ENCODE measurements at places on chromosomes 11 and 22. TPM values are rescaled to one million over a fixed set of nuclear protein-coding genes. Genes with fewer than 3 reads are reported as not detected.
A peak's percentile ranks its signal among the peaks of the same experiment; 100 is the strongest.

GRCh38 chr11:20355221-20356219, 8.0 kb upstream of the HTATIP2 start:
- peak; percentile 59 for DNase-seq
- peaks cover 9% of the 10 kb centered on the region for H3K27me3 ChIP-seq
- peaks cover 9% of the 10 kb centered on the region for H3K4me1 ChIP-seq
- peaks cover 4% of the 10 kb centered on the region for H3K36me3 ChIP-seq
- H3K27ac ChIP-seq = no peak overlapping the region
- H3K4me3 ChIP-seq = no peak overlapping the region

The MRGPRE gene
- not detected for total RNA-seq

- DNase-seq = no peak
- H3K27ac ChIP-seq = no peak overlapping the region
- H3K36me3 ChIP-seq = no peaks in the 10 kb centered on the region
- no peak overlapping the region for H3K4me3 ChIP-seq
- H3K27me3 ChIP-seq = no peaks in the 10 kb centered on the region
Observed at GRCh38 chr11:134499990-134500389, 87.9 kb upstream of the B3GAT1 start.

The MS4A12 gene
- not detected for total RNA-seq

DNA sequence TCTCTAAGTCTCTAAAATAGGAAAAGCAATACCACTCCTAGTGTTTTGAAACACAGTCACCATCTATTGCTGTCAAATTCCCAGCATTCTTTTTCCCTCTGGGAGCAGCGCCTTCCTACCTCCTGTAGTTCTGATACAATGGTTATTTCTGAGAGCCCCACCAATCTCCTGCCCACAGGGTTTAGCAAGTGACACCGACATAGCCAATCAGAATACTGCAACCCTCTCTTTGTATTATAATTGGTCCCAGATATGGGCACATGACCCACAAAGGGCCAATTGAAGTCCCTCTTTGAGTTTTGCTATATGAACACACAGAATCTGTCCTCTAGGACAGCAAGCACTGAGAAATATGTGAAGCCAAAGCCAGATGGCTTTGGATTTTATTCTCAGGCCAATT, 16.9 kb upstream of the ARHGAP42 start:
- H3K27me3 ChIP-seq = no peaks in the 10 kb centered on the region
- H3K36me3 ChIP-seq = no peaks in the 10 kb centered on the region
- no peak for DNase-seq
- no peak overlapping the region for H3K4me3 ChIP-seq

The PLEKHB1 gene
- total RNA-seq = 10.0 TPM

DNA sequence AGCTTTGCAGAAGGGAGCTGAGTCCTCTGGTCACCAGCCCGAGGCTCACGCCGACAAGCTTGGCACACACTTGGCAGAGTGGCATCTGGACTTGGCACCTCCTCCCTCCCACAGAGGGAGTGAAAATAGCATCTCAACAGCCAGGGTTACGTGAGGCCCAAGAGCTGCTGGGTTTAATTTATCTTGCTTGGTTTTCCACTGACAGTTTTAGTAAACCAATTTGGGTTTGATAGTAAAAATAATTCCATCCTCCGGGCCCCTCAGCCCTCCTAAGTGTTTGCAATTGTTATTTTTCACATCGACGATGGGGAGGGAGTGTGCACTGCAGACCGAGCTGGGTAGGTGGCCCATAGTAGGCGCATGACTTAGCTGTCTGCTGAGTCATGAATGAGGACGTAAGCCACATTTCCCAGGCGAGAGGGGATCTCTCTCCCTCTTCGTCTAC, 107.6 kb upstream of the ASPHD2 start:
- no peak overlapping the region for H3K27ac ChIP-seq
- H3K4me3 ChIP-seq = no peak overlapping the region
- H3K36me3 ChIP-seq = no peaks in the 10 kb centered on the region

DNA sequence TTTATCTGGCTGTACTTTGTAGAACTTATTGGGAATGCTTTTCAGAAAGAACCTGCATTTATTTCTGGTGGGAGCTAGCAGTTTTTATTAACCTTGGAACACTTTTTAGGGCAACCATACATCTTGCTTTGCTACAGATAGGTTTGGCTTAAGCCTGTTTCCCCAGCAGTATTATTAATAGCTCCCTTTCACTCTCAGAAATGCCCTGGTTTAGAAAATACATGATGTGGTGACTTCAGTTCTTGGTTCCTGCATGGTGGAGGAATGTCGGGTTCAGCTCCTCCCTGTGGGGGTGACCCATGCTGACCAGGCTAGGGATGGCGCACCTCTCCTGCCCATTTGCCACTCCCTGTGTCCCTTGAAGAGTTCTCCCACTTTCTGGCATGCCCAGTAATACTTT, 28.2 kb downstream of the ZBED4 start:
- H3K4me1 ChIP-seq = peaks cover 21% of the 10 kb centered on the region
- H3K4me3 ChIP-seq = no peak overlapping the region
- no peak for DNase-seq
- no peak overlapping the region for H3K27ac ChIP-seq

GRCh38 chr11:91261513-91261912, 963.1 kb upstream of the FAT3 start:
- H3K36me3 ChIP-seq = no peaks in the 10 kb centered on the region
- no peaks in the 10 kb centered on the region for H3K4me1 ChIP-seq
- DNase-seq = no peak
- no peaks in the 10 kb centered on the region for H3K27me3 ChIP-seq
- H3K27ac ChIP-seq = no peak overlapping the region
- H3K4me3 ChIP-seq = no peak overlapping the region

DNA sequence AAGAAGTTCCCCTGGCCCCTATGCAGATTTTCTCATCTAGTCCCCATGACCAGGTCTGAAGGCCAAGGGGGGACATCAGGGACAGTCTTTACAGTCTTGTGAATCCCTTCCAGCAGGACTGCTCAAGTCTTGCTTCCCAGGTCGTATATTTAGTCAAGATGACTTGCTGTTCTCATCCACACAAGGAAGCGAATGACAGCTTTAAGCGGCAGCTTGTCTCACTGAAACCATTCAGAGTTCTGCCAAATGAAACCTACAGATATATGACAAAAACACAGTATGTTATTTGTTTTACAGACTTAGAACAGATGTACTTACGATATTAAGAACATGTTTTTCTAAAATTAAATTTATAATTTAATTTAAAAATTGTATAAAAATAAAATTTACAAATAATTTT, 5.6 kb downstream of the VWA5A start:
- no peak for DNase-seq
- H3K4me1 ChIP-seq = peaks cover 5% of the 10 kb centered on the region
- no peaks in the 10 kb centered on the region for H3K27me3 ChIP-seq
- H3K36me3 ChIP-seq = peaks cover 4% of the 10 kb centered on the region
- H3K4me3 ChIP-seq = no peak overlapping the region

- H3K36me3 ChIP-seq = no peaks in the 10 kb centered on the region
- no peak overlapping the region for H3K4me3 ChIP-seq
- no peak for DNase-seq
- H3K4me1 ChIP-seq = no peaks in the 10 kb centered on the region
- no peaks in the 10 kb centered on the region for H3K27me3 ChIP-seq
- no peak overlapping the region for H3K27ac ChIP-seq
Observed at GRCh38 chr11:50267851-50268250, 235.2 kb downstream of the OR4C45 start.

DNA sequence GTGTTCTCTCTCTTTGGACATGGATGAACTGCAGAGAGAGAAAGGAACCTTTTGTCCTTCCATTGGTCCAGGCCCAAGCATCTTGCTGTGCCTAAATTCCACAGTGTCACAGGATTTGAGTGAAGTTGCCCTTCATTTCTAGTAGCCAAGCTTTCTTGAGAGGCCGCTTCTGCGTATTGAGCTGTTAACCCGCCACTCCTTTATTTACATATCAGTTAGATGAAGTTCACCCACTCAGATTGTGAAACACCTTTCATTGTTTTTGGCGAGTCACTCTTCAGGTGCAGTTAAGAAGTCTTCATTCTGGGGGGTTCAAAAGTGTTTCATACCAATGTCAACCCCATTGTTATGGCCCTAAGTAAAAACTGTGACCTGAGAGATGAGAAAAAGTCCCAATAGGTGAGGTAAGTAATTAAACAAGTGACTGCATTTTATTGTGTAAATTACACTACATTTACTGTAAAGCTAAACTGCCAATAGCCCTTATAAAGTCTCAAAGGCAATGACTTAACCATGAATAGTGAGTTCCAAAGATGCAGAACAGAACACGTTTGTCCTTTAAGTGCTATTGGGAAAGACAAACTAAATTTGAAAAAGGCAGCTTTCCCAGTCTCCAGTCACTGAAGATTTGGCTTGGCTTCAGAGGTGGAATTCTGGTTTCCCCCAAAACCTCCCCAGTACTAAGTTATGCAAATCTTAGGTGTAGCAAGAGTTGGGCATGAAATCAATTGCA, 61.0 kb downstream of the APIP start:
- no peak overlapping the region for H3K4me3 ChIP-seq
- no peaks in the 10 kb centered on the region for H3K36me3 ChIP-seq
- H3K4me1 ChIP-seq = no peaks in the 10 kb centered on the region
- H3K27ac ChIP-seq = no peak overlapping the region

The TBX10 gene
- not detected for total RNA-seq

- H3K27me3 ChIP-seq = peaks cover 87% of the 10 kb centered on the region
- H3K36me3 ChIP-seq = no peaks in the 10 kb centered on the region
- peaks cover 24% of the 10 kb centered on the region for H3K4me1 ChIP-seq
- H3K27ac ChIP-seq = no peak overlapping the region
- no peak for DNase-seq
Observed at GRCh38 chr11:124870430-124870829, 5.2 kb downstream of the ROBO3 start.

- H3K4me3 ChIP-seq = no peak overlapping the region
- H3K27me3 ChIP-seq = no peaks in the 10 kb centered on the region
- peaks cover 18% of the 10 kb centered on the region for H3K4me1 ChIP-seq
- no peaks in the 10 kb centered on the region for H3K36me3 ChIP-seq
Observed at GRCh38 chr11:64970731-64971151, 1.2 kb downstream of the MAJIN start.

DNA sequence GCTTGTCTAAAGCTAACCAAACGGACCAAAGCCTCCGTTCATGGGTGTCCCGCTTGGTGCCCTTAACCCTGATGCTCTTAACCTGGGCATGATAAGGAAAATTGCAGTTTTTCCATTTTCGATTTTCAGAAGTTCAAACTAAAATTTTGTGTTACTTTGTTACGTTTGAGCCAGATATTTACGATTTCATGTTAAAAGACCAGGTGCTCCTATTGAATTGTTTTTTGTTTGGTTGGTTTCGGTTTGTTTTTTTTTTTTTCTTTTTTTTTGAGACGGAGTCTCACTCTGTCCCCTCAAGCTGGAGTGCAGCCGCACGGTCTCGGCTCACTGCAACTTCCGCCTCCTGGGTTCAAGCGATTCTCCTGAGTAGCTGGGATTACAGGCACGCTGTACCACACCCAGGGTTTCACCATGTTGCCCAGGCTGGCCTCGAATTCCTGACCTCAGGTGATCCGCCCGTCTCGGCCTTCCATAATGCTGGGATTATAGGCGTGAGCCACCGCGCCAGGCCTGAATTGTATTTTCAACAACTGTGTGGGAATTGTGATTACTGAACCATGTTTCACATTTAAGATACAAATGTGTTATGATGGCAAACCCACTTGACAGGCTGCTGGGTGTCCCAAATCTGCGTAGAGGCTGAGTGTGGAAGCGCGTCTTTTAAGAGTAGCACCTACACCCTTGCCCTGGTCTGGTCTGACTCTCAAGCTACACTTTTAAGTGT, 864 bp upstream of the USP28 start:
- peak overlapping the region; percentile 97 for H3K27ac ChIP-seq
- H3K4me3 ChIP-seq = peak overlapping the region; percentile 97
- no peaks in the 10 kb centered on the region for H3K27me3 ChIP-seq
- peaks cover 48% of the 10 kb centered on the region for H3K4me1 ChIP-seq
- no peak for DNase-seq
- peaks cover 28% of the 10 kb centered on the region for H3K36me3 ChIP-seq

GRCh38 chr11:33808228-33808828, 34.0 kb upstream of the FBXO3 start:
- no peaks in the 10 kb centered on the region for H3K4me1 ChIP-seq
- no peak overlapping the region for H3K27ac ChIP-seq
- H3K36me3 ChIP-seq = no peaks in the 10 kb centered on the region
- no peak overlapping the region for H3K4me3 ChIP-seq
- DNase-seq = peak; percentile 87

The TBX1 gene
- 1.2 TPM for total RNA-seq

- H3K4me1 ChIP-seq = peaks cover 22% of the 10 kb centered on the region
- H3K4me3 ChIP-seq = no peak overlapping the region
- H3K36me3 ChIP-seq = no peaks in the 10 kb centered on the region
- H3K27me3 ChIP-seq = peaks cover 26% of the 10 kb centered on the region
- H3K27ac ChIP-seq = no peak overlapping the region
Observed at GRCh38 chr11:45094958-45095690, 51.3 kb upstream of the PRDM11 start.

DNA sequence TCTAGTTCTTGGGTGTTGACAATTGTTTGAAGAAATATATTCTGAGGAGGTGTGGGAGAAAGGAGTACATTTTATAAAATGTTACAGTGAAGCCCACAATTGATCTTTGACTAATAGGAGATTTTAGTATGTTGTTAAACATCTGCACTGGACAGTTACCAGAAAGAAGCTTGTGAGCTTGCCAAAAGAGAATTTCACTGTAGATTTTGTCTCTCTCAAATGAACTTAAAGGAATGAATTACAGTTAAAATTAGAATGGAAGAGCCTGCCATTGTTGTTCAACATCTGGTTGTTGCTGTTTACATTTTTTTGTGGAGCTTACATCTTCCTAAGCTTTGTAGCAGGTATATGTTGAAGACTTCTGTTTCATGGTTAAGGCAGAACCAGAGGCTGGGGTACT, 620.5 kb upstream of the CCDC179 start:
- H3K4me3 ChIP-seq = no peak overlapping the region
- H3K4me1 ChIP-seq = no peaks in the 10 kb centered on the region
- H3K36me3 ChIP-seq = no peaks in the 10 kb centered on the region

GRCh38 chr11:66155387-66156073, 85.5 kb downstream of the PACS1 start:
- no peak for DNase-seq
- peaks cover 8% of the 10 kb centered on the region for H3K36me3 ChIP-seq
- no peaks in the 10 kb centered on the region for H3K27me3 ChIP-seq

DNA sequence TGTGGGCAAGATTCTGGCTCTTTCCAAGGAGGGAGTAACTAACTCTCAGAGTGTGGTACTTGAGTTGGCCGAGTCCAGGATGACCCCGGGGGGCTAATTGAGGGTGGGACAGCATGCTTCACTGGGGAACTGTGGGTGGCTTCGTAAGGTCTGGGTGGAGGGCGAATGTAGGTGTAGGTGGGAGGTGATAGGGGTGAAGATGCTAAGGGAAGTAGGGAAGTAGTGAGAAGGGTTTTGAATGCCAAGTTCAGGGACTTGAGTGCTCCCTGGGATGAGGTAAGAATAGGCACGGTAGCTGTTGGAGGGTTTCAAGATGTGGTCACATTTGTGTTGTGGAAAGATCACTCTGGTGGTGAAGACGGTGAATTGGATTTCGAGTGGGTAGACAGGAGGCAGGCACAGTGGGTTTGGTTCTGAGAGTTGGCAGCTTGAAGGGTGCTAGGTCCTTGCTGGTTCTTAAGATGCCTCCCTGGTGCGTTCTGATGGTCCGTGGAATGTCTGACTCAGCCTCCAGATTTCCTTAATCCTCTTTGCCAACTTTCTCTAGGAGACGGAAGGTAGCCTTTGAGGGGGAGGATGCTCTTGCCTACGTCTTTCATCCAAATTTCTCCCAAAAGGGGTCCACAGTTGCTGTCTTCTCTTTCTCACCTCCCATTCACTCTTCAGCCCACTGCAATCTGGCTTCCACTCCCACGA, 2.5 kb upstream of the DNAL4 start:
- no peak overlapping the region for H3K4me3 ChIP-seq
- H3K36me3 ChIP-seq = no peaks in the 10 kb centered on the region
- H3K27ac ChIP-seq = no peak overlapping the region
- H3K27me3 ChIP-seq = peaks cover 16% of the 10 kb centered on the region

GRCh38 chr11:94673951-94674491, 94.1 kb upstream of the AMOTL1 start:
- no peak overlapping the region for H3K4me3 ChIP-seq
- H3K36me3 ChIP-seq = no peaks in the 10 kb centered on the region
- no peaks in the 10 kb centered on the region for H3K4me1 ChIP-seq

The OR9G4 gene
- total RNA-seq = not detected

All from activated CD8-positive, alpha-beta T cell treated with anti-CD3 and anti-CD28 coated beads, Interleukin-2, amount 10 ng/mL, durations not matched to agents 7 days and 5 days (primary cell).